ENCODE measurements at places on chromosomes 2 and 18.
A peak's percentile ranks its signal among the peaks of the same experiment; 100 is the strongest.

GRCh38 chr2:22458440-22458839, 926.5 kb upstream of the KLHL29 start:
- DNase-seq: no peak

DNA sequence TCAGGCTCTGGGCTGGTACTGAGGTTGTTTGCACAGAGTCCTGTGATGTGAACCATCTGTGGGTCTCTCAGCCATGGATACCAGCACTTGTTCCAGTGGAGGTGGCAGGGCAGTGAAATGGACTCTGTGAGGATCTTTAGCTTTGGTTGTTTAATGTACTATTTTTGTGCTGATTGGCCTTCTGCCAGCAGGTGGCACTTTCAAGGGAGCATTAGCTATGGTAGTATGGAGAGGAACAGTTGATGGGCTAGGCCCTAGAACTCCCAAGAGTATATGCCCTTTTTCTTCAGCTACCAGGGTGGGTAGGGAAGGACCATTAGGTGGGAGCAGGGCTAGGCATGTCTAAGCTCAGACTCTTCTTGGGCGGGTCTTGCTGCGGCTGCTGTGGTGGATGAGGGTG, 257.0 kb upstream of the GYPC start:
- no peak for DNase-seq

DNA sequence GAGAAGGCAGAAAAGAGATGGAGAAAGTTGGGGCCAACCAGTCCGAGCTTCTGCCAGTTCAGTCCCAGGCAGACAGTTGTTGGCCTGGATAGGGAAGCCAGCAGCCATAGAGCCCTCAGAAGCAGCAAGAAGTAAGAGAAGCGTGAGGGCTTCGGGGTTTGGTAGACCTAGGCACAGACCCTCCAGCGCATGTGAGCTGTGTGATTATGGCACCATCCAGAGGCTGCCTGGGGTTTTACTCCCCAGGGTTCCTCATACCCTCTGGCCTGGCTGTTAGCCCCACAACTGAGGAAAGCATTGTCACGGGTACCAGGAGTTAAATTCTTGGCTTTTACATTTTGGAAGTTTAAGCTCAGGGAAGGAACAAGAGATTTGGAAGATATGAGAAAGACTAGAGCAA, 93.7 kb upstream of the RAB6C start:
- DNase-seq: no peak

- DNase-seq: no peak
Measured at GRCh38 chr2:233824373-233824772, 30.0 kb downstream of the HJURP start.

DNA sequence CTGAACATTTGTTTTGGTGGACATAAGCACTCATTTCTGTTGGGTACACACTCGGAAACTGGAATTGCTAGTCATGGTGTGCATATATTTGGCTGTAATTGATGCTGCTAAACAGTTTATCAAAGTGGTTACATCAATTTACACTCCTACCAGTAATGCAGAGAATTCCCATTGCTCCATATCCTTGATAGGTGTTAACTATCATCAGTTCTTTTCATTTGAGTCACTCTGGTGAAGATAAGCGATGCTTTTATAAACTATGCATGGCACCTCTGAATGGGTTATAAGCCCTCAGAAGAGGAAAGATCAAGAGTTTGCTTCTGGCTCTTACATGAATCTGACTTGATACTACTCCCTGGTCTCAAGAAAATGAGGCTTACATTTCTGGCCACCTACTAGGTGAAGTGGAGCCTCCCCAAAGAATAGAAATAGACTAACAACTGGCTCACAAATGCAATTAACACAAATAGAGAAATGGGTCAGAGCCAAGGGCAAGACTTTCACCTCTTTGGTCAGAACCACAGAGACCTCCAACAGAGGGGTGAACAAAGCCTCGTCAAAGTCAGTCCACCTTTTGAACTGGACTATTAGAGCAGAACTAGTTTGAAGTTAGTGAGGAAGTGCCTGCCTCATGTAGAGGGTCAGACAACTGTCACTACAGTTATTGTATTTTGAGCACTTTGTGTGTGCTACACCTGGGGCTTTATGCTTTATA, 15.0 kb upstream of the STK17B start:
- no peak for DNase-seq

DNA sequence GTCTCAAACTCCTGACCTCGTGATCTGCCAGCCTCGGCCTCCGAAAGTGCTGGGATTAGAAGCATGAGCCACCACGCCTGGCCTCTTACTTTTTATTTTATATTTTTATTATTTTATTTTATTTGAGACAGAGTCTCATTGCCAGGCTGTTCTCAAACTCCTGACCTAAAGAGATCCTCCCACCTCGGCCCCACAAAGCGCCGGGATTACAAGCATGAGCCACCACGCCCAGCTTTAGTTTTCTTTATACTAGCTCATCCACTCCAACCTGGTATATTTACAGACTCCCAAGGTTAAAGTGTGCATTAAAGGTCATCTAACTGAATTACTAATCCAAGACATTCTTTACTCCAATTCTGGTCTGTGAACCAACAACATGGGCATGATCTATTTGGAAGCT, 26.8 kb downstream of the ATAD2B start:
- no peak for DNase-seq

- DNase-seq: no peak
Measured at GRCh38 chr2:218988650-218989049, 3.7 kb upstream of the FEV start.

- no peak for DNase-seq
Measured at GRCh38 chr18:35506024-35506712, 8.4 kb upstream of the INO80C start.

DNA sequence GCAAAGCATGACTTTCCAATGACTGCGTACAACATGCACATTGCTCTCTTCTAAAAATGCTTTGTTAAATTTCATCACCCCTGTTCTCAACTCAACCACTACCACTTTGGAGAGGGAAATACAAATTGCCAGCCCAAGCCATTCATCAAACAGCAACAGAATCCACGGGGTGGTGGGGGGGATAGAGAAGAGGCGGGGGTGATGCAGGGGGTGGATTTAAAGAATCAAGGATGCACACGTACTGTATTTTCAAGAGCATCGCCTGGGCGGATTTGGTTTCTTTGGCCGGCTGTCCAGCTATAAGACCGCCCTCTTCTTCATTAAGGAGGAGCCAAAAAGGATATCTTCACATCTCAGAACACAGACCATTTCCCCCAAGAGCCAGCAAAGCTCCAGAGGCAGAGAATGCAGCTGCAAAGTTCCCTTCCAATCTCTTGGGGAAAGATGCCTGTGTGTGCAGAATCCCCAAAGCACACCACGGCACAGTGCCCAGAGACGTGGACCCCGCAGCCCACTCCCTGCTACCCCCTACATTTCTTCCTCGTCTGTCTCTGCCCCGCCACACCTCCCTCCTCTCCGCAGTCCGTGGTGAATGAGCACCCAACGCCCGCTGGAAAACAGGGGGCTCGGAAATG, 977 bp downstream of the SLC8A1 start:
- DNase-seq: no peak

DNA sequence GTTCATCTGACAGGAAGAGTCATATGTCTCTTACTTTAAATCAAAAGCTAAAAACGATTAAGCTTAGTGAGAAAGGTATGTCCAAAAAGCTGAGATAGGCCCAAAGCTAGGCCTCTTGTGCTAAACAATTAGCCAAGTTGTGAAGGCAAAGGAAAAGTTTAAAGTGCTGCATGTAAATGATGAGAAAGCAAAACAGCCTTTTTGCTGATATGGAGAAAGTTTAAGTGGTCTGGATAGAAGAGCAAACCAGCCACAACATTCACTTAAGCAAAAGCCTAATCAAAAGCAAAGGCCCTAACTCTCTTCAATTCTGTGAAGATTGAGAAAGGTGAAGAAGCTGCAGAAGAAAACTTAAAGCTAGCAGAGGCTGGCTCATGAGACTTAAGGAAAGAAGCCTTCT, 511.3 kb upstream of the FAM98A start:
- DNase-seq: no peak

DNA sequence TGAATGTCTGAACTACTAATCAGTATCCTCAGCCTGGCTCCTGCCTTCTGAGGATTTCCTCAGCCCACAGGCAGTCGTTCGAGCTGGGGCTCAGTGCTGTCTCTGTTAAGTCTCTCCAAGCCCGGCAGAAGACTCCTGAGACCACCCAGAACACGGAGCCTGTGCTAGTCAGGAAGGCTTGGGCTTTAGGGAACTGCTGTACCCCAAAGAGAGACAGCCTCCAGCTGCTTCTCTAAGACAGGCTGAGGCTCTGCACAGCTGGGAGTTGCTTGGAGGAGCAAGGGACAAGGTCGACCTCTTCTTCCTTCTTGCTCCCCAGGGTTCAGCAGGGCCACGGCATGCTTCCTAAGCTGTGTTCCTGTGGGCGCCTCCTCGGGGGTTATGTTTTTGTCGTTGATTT, 283.4 kb upstream of the MYT1L start:
- no peak for DNase-seq

DNA sequence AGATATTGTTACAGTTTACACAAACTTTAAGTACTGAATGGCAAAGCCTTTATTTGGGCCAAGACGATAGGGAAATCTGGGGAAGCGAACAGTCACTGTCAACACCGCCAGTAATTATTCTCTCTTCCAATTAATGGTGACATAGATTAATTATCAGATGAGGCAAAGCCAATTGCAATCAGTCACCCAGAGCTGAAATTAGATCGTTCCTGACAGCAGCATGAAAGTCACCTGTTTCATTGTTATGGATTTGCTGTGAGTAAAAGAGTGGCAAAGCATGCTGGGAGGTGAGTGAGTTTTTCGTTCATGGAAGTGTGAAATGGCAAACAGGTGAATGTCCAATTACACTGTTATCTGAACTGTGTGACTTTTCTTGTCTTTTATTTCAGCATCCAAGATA, 164.8 kb upstream of the KLHL14 start:
- no peak for DNase-seq

DNA sequence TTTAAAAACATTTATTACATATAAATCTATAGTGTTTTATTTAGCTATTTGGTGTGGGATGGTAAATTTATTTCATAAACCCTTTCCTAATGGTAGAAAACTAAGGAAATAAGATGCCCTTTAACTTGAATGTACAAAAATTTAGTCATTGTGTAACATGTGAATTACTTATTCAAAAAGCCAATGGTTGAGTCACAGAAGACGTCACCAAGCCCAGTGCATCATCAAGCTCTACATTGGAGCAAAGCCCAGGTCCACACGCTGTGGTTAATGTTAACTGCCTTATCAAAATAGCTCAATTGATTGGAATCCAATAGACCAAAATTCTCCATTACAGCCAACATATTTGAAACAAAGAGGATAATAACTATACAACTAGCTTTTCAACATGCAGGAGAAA, 145.5 kb upstream of the LYPD1 start:
- DNase-seq: no peak

GRCh38 chr2:99605036-99605435, 115.2 kb upstream of the REV1 start:
- DNase-seq: no peak

- DNase-seq: no peak
Measured at GRCh38 chr18:58580623-58581022, 48.3 kb downstream of the ALPK2 start.

- no peak for DNase-seq
Measured at GRCh38 chr2:25437881-25438662, 96.3 kb upstream of the DNMT3A start.

DNA sequence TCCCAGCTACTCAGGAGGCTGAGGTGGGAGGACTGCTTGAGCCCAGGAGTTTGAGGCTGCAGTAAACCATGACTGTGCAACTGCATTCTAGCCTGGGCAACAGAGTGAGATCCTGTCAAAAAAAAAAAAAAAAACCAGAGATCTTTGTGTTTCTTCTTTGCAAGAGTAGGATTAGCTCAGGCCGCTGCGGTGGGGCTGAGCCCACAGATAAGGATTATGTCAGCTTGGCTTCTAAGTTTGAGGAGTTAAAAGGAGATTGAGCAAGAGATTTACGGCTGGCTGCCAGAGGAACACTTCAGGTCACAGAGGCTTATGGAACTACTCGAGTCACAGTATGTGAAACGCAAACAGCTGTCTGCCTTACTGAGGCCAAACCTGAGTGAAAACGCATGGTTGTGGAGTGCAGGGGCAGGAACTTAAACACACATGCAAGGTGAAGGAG, 146.7 kb upstream of the L3MBTL4 start:
- no peak for DNase-seq

- peak; percentile 3 for DNase-seq
Measured at GRCh38 chr2:227472265-227473121, 537 bp downstream of the AGFG1 start.

GRCh38 chr2:3814706-3815245, 111.4 kb downstream of the DCDC2C start:
- DNase-seq: no peak

GRCh38 chr18:4961121-4961909, 235.7 kb downstream of the AKAIN1 start:
- no peak for DNase-seq

GRCh38 chr2:143816916-143817315, 687.7 kb downstream of the ARHGAP15 start:
- DNase-seq: no peak

- no peak for DNase-seq
Measured at GRCh38 chr2:30505500-30506180, 58.6 kb downstream of the LCLAT1 start.

DNA sequence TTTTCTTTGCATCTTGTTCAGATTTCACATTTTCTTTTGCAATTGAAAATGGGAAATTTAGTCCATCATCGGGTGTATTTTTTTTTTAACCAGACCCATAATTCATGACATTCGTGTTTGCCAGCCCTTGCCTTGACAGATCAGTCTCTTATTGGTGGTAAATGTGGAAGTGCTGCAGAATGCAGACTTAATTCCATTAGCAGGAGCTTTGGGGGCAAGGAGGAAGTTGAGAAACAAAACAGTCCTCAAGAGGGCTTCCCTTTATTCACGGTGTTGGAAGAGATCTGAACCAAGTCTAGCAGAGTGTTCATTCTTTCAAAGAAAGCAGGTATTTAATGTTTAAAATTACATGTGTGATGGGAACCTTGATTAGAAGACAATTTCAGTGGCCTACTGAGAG, 16.6 kb upstream of the RPE start:
- DNase-seq: no peak

DNA sequence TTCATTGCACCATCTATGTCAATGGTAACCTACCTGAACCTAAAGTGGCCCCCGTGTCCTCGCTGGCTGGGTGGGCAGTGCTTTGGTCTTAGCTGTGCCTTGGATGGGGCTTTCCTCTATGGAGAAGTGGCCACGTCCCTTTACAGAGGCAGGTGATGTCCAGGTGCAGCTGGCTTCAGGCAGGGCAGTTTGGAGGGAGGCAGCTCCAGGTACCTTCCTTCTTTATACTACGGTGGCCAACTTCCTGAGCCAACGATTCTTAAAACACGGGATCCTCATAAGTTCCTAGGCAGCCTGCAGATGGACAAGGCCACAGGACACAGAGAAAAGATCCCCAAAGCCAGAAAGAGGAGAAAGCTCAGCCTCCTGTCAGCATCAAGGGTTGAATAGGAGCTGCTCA, 517.3 kb upstream of the HS6ST1 start:
- no peak for DNase-seq

DNA sequence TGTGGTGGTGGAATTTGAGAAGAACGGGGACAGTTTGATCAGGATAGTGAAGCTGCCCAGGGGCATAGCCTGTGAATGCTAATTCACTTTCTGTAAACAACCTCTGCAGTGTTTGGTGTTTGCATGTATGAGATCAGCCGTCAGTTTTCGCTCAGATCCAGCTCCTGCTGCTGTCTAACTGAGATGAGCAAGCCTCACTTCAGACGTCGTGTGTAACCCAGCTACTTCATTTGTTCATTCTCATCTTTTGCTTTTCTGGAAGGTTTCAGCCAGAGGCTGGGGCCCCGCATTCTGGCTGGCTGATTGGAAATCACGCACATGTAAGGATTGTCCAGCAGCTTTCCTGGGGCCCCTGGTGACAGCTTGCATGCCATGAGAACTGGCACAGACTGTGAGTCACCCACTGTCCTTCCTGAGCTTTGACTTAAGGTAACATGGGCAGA, 48.9 kb downstream of the LDLRAD4 start:
- DNase-seq: no peak
